ENCODE measurements at places on chromosomes 1 and 21.

DNA sequence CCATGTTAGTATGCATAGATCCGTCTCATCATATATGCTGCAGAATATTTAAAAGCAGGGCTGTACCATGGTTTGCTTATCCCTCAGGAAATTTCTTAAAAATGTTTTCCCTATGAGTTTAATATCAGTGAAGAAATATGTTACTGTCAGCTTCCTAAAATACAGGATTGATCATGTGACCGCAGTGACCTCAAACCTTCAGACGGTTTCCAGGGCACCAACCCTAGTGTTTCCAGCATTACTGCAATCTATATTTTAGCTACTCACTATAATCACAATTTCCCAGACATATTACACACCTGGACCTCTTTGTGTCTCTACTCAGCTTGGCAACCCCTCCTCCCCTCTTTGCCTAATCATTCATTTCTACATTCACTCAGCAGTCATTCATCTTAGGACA is 7.7 kb upstream of the SDHB start:
- DNase-seq = no peak

GRCh38 chr1:147272042-147272441 is 29.6 kb downstream of the CHD1L start:
- DNase-seq = no peak

- no peak for DNase-seq
Observed at GRCh38 chr1:205285381-205286101, 36.0 kb downstream of the NUAK2 start.

- DNase-seq = no peak
Observed at GRCh38 chr1:67668660-67669059, 16.3 kb upstream of the GADD45A start.

DNA sequence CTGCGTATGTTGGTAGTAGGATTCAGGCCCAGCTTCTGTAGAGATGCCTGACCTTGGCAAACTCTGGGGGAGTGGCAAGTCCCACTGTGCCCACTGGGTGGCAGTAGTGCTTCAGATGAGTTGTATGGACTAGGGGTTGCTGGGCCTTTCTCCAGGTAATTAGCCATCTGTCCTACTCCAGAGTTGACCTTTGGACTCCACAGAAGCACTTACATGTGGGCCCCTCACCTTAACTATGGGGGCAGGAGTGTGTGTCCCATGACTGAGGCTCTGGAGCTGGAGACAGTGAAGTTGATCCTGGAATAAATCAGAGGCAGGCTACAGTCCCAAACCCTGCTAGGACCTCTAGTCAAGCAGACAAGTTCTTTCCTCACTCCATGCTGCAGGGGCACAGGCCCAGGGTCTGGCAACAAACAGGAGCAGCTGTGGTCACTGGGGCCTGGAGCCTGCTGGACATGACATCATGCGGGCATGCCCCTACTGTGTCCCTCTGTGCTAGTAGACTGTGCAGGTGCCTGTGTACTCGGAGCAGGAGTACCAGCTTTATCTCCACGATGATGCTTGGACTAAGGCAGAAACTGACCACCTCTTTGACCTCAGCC is 4.6 kb downstream of the DMAP1 start:
- no peak for DNase-seq

DNA sequence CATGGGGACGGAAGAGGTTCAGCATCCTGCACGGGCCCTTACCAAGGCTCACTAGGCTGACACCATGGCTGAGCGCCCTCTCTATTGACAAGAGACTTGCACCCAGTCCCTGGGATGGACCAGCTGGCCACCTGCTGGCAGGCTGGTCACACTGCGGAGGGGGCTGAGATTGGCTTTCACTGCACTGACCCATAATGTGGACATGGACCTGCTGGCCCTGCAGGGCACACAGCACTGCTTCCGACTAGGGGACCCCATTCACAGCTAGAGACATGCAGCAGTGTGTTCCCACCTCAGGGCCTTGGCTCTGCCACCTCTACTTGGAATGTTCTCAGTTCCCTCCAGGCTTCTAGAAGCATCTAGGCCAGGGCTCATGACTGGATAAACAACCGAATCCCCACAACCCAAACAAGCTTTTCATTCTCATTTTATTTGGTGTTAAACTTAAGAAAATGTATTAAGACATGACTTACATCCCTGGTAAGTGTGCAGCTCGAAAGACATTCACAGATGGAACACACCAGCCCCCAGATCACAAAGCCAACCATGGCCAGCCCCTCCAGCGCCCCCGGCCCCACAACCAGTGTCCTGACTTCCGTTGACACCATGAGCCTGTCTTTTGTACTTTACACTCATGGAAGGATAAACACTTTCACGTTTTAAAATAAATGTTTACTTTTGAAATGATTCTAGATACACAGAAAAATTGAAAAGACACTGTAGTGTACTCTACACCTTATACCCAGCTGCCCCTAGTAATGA is 9.3 kb upstream of the SRARP start:
- DNase-seq = no peak

GRCh38 chr1:37822906-37823815 is 15.2 kb upstream of the YRDC start:
- no peak for DNase-seq

DNA sequence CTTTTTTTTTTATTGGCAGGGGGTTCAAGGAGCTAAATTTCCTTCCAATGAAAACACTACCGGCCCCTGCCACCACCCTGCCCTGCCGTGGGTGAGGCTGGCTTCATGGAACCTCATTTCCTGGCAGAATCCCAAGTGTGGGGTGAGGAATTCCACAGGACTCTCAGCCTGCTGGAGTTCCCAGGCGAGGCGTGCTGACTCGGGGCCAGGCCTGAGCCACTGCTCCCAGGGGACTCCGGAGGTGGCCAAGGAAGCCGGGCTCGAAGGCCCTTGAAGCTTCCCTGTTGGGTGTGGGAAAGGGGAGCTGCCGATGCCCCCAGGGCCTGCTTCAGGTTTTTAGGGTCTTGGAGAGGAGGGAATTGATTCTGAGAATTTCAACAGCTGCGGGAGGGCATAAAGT is 95.3 kb upstream of the ACTRT2 start:
- DNase-seq = no peak

DNA sequence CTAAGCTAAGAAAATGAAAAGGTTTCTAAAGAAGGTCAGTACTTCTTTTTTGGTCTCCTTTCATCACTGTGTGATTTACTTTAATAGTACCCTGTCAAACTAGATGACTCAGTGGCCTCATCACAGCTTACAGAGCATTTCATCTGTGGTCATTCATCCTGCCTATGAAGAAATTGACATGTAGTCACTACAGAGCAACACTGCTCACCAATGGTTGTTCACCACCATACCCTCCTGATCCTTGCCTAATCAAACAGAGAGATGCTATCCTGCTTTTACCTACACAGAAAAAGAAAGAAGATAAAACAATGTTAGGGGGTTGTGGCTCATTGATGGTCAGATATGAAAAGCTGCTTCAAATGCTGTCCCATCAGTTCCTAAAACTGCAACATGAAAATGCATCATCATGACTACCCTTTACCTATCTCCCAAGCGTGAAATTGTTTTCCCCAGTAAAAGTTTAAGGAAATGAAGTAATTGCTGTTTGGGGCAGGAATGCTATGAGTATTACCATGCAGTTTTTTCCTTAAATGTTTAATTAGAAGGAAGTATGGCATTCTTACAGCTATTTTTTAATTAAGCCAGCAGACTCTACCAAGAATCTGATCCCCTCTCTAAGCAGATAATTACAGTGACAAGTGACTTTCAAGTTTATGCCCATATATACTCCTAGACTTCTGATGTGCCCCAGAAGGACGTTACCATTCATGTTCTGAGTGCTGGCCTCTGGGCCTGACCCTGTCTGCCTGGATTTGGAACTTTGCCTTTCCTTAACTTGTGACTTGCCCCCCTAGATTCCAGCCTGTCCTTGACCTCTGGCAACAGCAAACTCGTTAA is 46.1 kb upstream of the FBXO28 start:
- DNase-seq = no peak

- no peak for DNase-seq
Observed at GRCh38 chr1:2412773-2413494, 570 bp upstream of the PEX10 start.

- no peak for DNase-seq
Observed at GRCh38 chr1:71364236-71364635, 283.4 kb upstream of the ZRANB2 start.

DNA sequence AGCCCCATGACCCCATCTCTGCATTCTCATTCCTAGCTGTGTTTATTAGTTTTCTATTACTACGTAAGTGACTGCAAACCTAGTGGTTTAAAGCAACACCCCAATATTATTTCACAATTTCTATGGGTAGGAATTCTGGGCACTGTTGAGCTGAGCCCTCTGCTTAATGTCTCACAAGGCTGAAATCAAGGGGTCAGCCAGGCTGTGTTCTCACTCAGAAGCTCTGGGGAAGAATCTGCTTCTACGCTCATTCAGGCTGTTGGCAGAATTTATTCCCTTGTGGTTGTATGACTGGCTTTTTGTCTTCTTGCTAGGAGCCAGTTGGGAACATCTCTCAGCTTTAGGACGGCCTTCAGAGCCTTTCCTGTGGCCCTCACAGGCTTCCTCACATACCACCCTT is 181.0 kb downstream of the GIPC2 start:
- DNase-seq = no peak

- DNase-seq = no peak
Observed at GRCh38 chr21:38402795-38403194, 95.5 kb downstream of the ERG start.

DNA sequence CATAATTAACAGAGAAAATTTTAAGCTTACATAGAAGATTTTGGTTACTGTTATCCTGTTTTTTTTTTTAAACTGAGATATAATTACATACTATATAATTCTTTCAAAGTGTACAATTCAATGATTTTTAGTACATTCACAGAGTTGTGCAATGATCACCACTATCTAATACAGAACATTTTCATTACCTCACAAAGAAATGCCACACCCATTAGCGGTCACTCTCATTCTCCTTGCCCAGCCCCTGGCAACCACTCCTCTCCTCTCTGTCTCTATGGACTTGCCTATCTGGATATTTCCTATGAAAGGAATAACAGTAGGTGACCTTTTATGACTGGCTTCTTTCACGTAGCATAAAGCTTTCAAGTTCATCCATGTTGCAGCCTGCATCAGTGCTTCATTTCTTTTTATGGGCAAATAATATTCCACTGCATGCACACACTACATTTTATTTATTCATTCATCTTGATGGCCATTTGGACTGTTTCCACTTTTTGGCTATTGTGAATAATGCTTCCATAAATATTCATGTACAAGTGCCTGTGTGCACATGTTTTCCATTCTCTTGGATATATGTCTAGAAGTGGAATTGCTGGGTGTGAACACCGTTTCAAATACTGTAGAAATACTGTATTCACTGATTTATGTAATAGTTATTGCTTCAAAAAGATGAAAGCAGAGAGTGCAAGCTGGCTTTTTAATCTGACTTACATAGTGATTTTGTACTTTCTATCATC is 26.5 kb downstream of the TAF5L start:
- DNase-seq = no peak

DNA sequence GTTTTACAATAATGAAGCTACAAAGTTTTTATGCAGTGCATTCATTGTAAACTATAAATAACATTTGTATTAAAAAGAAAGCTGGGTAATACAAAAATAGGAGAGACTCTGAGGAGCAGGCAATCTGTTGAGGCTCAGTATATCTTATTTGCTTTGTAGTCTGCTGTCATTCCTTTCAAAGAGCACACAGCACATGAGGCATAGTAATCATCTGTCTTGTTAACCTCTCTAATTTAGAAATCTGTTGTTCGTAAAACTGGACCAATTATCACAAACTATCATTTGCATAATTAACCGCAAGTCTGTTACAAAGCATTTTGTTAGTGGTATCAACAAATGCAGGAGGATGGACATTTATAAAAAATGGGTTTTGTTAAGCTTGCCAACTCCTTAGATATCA is 51.0 kb downstream of the SELENOF start:
- DNase-seq = no peak

- no peak for DNase-seq
Observed at GRCh38 chr1:9174243-9174642, 45.3 kb upstream of the GPR157 start.

- no peak for DNase-seq
Observed at GRCh38 chr1:30758785-30759380, 1.3 kb upstream of the LAPTM5 start.

- no peak for DNase-seq
Observed at GRCh38 chr21:38350684-38351083, 93.9 kb downstream of the KCNJ15 start.

DNA sequence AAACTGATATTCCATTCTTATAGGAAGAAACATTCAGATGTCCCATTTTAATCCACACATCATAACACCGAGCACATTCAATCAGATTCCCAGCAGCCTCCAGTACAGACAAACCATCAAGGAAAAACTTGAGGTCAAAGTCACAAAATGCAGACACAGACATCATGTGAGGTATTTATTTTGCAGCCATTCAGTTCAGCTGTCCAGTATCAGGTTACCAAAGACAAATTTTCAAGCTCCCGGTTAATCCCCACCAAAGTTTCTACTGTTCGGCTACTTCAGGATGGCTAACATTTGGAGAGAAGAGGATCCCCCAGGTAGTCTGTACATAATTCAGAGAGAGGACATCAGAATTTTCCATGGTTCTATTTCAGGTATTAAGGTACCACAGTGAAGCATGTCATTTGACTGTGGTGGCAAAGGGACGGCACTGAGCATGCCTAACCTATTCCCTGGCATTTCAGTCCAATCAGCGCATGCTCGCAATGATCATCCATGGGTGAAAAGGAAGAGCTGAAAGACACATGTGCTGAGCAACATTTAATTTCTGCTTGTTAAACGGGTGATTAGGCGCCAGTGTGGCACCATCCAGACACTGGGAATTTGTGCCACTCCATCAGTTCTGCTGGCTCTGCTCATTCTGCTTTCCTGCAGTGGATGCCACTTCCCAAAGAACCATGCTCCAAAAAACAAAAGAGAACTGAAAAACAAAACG is 13.6 kb upstream of the NDC1 start:
- DNase-seq = no peak

DNA sequence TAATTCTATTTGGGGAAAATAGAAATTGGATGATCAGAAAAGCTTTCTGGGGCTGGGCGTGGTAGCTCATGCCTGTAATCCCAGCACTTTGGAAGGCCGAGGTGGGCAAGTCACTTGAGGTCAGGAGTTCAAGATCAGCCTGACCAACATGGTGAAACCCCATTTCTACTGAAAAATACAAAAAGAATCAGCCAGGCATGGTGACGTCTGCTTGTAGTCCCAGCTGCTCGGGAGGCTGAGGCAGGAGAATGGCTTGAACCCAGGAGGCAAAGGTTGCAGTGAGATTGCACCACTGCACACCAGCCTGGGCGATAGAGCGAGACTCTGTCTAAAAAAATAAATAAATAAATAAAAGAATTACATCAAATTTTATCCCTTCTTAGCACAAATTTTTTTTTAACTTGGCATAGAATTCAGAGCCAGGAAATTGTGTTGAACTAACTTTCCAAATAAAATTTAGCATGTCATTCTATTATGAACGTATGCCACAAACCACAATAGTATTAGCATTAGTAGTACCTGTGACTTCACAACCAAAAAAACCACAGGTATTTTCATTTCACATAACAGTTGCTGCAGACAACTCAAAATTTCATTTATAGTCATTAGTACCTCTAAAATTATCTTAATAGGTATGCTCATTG is 4.5 kb upstream of the ANKRD13C start:
- no peak for DNase-seq
